ENCODE measurements at places on chromosomes 5 and 9. TPM values are rescaled to one million over a fixed set of nuclear protein-coding genes. Genes with fewer than 3 reads are reported as not detected.

CYSRT1 gene
- 2.5 TPM for polyA plus RNA-seq

SKP2 gene
- polyA plus RNA-seq, result 79.7 TPM

PCDHA4 gene
- polyA plus RNA-seq, result 0.19 TPM

FBN2 gene
- 39.3 TPM for polyA plus RNA-seq

GRM6 gene
- polyA plus RNA-seq, result 1.4 TPM

INSL6 gene
- 0.78 TPM for polyA plus RNA-seq

GRCh38 chr5:175214152-175214551, 229.8 kb downstream of the DRD1 start:
- no peak for DNase-seq

- DNase-seq, result no peak
Observed at GRCh38 chr9:113886466-113886865, 10.4 kb downstream of the ZNF618 start.

- no peak for DNase-seq
Observed at GRCh38 chr9:1007312-1007711, 30.9 kb downstream of the DMRT3 start.

- no peak for DNase-seq
Observed at GRCh38 chr9:82101475-82101874, 112.9 kb downstream of the SPATA31D1 start.

- no peak for DNase-seq
Observed at GRCh38 chr5:76062502-76063041, 20.6 kb upstream of the SV2C start.

DNA sequence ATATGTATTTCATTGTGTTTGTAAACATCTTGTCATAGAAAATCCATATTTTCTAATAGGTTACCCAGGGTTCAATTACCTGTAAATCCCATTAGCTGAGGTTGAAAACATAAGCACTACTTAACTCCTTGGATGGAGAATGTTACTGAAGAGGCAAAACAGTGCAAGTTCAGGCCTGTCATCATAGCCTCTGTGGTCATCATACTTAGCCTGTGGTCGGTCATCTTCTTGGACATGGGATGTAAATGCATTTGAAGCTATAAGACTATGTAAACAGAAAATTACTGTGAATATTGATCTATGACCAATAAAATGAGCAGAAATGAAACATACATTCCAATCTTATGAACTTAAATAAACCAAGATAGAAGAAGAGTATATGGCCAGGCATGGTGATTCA, 164.7 kb downstream of the CHSY3 start:
- no peak for DNase-seq

GRCh38 chr9:70165006-70165602, 93.7 kb upstream of the SMC5 start:
- DNase-seq, result no peak

DNA sequence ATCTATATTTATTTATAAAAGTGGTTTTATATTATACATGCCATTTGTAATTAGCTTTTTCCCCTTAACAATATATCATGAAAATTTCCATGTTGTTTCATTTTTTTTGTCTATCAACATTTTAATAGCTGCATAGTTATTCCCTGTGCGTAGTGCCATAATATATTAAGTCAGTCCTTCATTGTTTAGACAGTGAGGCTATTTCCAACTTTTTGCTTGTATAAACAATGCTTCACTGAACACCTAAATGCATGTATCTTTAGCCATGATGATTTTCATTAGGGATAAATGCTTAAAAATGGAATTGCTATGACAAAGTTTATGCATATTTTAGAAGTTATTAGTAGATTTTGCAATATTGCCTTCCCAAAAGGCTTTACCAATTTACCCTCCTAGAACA, 80.7 kb upstream of the STC2 start:
- DNase-seq, result no peak

GRCh38 chr9:112371060-112371459, 8.8 kb upstream of the HSDL2 start:
- DNase-seq, result no peak

DNA sequence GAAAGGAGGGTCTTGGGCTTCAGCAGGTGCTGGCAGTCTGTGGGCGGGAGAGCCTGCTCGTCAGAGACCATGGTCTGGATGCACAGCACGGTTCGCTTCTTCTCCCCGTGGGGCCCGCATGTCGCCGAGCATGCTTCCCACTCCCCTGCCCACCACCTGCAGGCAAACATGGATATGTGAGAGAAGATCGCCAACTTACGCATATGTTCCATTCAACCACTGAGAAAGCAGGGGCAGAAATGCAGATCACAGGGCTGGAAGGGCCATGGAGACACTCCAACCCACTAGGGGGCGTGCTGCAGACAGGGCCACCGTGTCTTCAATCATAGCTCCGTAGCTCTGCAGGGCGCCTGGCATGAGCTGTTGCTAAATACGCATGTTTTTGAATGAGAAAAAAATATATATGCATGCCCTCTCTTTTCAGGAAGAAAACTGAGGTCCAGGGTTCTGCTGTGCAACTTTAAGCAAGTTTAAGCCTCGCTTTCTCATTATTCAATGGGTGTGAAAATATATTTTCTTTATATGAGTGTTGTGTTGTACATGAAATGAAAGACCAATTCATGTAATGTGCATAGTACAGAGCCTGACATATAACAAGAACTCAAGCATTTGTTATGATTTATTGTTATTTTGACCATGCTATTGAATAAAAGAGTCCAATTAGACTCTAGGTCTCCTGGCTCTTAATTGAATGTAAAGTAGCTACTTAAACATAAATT, 148.0 kb downstream of the TARS1 start:
- no peak for DNase-seq

DNA sequence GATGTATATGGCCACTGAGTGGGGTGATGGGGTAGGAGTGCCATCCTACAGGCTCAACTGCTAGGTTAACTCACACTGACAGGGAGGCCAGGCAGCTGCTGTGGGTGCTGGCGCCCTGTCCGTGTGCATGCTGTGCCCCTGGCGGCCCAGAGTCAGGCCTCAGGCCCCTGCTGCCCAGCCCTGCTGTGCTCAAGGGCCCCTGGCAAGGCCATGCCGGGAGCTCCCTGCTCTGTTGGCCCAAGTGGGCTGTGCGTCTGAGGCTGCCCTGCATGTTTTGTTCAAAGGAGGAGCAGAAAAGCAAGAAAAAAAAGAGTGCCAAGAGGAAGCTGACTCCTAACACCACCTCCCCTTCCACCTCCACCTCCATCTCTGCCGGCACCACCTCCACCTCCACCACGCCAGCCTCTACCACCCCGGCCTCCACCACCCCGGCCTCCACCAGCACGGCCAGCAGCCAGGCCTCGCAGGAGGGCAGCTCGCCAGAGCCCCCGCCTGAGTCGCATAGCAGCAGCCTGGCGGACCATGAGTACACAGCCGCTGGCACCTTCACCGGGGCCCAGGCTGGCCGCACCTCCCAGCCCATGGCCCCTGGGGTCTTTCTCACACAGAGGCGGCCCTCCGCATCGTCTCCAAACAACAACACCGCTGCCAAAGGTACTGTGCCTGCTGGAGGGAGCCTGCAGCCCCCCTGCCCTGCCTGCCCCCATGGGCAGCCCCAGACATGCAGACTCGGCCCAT, 100.1 kb downstream of the PHF2 start:
- DNase-seq, result no peak

DNA sequence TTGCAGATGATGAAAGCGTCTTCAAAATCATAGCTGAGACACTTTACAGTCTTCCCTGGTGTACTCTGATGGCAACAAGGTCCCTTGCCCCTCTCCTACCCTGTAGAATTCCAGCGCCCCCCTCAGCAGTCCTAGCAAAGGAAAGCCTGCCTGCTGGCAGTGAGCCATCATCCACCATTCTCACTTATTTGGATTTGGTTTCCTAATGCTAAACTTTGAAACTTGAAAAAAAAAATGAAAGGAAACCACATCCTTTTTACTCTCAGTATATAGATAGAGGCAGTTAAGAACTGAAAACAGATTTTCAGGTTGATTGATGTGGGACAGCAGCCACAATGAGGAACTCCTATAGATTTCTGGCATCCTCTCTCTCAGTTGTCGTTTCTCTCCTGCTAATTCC, at the start of gene GZMA:
TSS of gene GZMA (plus strand) at position 299 of the 400 bp plus-strand sequence. CDS start at position 336, 37 bp downstream.
- no peak for DNase-seq

DNA sequence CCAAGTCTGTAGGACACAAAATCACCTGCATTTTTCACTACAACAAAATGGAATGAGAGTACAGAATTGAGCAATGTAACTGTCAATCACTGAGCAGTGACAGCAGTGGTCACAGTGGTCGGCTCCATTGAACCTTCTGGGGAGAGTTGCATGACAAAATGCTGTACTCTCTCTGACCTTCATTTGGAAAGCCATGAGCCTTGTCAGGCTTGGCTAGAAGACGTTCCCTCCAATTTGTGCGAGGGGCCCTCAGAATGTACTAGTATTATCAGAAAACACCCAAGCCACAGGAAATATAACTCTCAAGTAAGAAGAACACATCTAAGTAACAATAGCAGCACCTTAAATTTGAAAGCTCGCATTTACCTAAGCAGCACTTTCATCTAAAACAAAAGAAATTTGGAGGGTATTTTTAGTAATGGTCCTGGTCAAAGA, 425.6 kb upstream of the MEF2C start:
- no peak for DNase-seq

Measured in muscle of arm (tissue), 14 donors.